ENCODE measurements at places on chromosomes 12 and 14. TPM values are rescaled to one million over a fixed set of nuclear protein-coding genes. Genes with fewer than 3 reads are reported as not detected.

The ANKS1B gene
- total RNA-seq, result 2.3 TPM

The PRPH gene
- 0.57 TPM for total RNA-seq

The PRB2 gene
- total RNA-seq, result not detected

The BHLHE41 gene
- 34.5 TPM for total RNA-seq

The TMEM119 gene
- total RNA-seq, result 1.3 TPM

The LGR5 gene
- not detected for total RNA-seq

The ADAMTS20 gene
- not detected for total RNA-seq

The DHH gene
- total RNA-seq, result 0.87 TPM

The DIP2B gene
- total RNA-seq, result 9.4 TPM

The TEAD4 gene
- total RNA-seq, result 13.4 TPM

The ARHGEF25 gene
- total RNA-seq, result 13.0 TPM

The HOXC12 gene
- not detected for total RNA-seq

The RASSF8 gene
- total RNA-seq, result 26.2 TPM

The TCL1B gene
- not detected for total RNA-seq
